CD4-positive, alpha-beta T cell treated with Interleukin-15 for 1 hour (primary cell): ENCODE measurements at places on chromosomes 6 and 20.
A peak's percentile ranks its signal among the peaks of the same experiment; 100 is the strongest.

DNA sequence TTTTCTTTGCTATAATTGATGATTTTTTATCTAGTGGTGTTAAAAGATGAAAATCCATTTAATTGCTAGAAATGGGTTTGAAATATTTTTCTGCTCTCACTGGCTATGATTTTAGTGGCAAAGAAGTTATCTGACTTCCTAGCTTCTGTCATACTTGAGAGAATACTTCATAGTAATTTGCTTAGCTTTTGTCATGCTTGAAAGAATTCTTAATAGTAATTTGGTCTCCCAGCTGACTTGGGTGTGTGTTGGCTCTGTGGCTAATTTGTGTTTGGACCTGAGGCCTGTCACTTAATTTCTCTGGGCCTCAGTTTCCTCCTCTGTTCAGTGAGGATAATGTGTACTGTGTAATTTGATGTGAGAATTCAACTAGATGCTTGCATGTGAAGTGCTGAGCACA is 12.8 kb upstream of the RMND1 start:
- no peak for DNase-seq

- DNase-seq = no peak
Observed at GRCh38 chr6:124490122-124490521, 472.1 kb upstream of the RNF217 start.

GRCh38 chr6:70338775-70339174 is 35.9 kb upstream of the COL9A1 start:
- DNase-seq = no peak

DNA sequence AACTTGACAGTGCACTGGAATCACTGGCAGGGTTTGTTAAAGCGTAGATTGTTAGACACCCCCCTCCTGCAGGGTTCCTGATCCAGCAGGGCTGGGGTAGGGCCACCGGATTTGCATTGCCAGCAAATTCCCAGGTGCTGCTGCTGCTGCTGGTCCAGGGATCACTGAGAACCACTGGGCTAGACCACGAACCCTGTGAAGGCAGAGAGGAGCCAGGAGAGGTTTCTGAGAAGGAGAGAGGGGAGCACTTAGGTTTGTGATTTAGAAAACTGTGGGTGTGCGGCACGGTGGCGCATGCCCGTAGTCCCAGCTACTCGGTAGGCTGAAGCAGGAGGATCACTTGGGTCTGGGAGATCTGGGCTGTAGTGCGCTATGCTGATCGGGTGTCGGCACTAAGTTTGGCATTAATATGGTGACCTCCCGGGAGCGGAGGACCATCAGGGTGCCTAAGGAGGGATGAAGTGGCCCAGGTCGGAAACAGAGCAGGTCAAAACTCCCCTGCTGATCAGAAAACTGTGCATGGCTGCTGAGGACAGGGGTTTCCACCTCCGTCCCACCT is 53.6 kb upstream of the FAM83D start:
- no peak for DNase-seq

GRCh38 chr6:163320804-163321203 is 93.7 kb upstream of the QKI start:
- DNase-seq = no peak

DNA sequence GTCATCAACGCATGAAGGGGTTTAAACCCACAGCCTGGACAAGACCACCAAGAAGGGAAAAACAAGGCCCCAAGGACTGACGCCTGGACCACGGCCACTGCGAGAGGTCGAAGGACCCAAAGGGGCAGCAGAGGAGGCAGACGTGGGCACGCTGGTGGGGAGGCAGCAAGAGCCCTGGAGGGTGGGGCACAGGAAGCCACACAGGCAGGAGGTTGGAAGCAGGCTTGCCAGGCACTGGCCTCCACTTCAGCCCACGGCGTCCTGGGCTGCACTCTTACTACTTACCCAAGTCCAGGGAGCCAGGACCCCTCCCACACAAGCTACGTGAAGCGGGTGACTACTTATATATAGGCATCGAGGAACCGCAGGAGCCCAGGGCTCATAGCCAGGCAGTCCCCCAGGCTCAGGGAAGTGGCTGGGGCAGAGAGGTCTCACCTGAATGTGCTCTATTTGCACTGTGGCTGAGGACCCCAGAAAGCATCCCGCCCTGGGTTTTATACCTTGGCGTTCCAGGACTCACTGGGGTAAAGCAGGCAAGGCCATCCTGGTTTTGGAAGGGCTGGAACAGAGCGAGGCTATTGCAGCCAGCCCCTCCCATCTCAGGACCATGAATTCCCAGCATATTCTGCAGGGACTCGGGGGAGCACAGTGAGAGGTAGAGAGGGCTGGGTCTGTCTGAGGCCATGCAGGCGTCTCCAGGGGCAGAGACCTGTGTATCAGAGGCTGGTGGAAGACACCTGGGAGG is 113.8 kb upstream of the AFDN start:
- DNase-seq = no peak

GRCh38 chr6:131909408-131910218 is 41.6 kb downstream of the CCN2 start:
- DNase-seq = peak; percentile 45

DNA sequence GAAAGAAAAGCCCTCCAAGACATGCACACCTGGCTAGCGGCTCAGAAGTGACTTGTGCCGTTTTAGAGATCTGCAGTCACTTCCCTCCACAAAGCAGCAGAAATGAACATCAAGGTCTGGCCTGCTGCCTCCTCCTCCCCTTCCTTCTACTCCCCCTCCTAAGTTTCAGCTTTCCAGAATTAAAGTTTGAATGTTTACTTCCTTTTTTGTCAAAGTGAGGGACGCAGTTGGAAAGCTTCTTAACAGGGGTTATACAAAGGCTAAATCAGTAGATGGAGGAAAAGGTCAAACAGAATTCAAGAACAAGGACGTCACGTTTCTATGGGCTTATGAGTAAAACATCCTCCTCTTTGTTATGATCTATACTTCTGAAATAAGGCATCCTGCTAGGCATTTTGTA is 227.7 kb downstream of the SLC35F1 start:
- no peak for DNase-seq

- DNase-seq = no peak
Observed at GRCh38 chr6:115573861-115574260, 486.8 kb downstream of the FRK start.

GRCh38 chr6:170052991-170053821 is 237.7 kb downstream of the DLL1 start:
- DNase-seq = no peak

GRCh38 chr6:81797591-81797990 is 45.1 kb upstream of the TENT5A start:
- DNase-seq = no peak

DNA sequence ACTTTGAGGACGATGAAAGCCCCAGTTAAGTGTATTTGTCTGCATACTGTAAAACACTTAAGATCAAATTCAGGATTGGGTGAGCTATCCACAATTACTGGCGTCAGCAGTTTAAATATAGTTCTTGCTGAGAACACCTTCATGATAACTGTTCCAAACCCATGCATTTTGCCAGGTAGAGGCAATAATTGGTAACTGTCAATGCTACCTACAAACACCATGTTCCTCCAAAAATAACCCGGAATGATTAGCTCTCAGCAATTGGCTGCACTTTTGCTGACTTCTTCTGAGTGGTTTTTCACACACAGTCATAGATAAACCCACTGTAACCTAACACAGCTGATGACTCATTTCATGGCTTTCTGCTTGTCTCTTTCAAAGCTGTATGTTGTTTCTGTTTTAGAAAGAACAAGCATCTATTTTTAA is 1358.6 kb upstream of the GJE1 start:
- DNase-seq = no peak

- no peak for DNase-seq
Observed at GRCh38 chr6:64932486-64932885, 774.5 kb downstream of the EYS start.

DNA sequence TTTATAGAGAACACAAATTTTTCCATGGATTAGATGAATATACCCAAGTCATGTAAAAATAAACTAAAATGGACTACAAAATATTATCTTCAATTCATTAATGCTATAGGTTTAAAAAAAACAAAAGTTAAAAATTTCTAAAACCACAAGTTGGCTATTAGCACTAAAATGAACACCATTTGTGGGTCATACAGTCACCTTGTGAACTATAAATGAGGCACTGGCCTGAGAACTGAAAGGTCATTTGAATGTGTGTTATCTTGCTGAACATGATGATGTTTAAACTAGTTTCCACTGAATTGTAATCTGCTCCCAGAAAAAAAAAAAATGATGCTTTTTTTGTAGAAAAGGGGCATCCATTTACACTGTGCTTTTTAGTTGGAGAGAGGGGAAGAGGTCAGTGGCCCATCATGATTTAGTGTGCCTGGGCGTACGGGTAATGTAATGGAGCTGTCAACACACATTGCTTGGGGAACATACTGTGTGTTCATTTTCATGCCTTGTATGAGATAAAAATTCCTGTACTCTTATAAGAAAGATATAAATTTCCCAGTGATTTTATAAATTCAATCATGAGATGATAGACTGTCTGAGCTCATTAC is 96.6 kb upstream of the FKBP1C start:
- DNase-seq = no peak

- DNase-seq = no peak
Observed at GRCh38 chr6:110201151-110201884, 21.1 kb downstream of the CDC40 start.

GRCh38 chr6:28252009-28252975 is at the start of gene ZKSCAN4:
ZKSCAN4 (minus strand) TSS chr6:28252269; CDS start chr6:28251980, 289 bp downstream.
- peak; percentile 80 for DNase-seq

DNA sequence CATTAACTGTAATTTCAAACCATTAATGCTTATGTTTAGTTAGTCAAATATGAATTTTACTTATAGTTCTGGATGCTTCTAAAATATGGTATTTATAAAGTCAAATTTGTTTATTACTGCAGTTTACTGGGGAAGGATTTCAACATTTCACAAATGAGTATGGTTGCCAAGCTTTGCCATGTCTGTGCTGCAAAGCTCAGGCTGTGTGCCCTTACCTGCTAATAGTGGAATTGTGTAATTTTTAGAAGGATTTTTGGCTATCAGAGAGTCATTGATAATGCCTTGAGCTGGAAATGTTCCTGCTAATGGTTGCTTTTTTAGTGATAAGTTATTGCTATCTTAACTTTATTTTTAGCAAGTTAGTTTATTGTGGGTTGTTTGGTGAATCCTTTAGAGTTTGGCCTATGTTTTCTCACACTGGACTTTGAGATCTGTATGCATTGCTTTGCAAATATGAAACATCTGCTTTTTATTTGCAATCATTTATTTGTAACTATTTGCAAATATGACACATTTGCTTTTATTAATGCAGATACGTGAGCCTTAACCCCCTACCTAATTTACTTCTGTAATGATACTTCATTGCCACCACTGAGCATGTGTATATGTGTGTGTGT is 105.8 kb downstream of the CD109 start:
- no peak for DNase-seq

DNA sequence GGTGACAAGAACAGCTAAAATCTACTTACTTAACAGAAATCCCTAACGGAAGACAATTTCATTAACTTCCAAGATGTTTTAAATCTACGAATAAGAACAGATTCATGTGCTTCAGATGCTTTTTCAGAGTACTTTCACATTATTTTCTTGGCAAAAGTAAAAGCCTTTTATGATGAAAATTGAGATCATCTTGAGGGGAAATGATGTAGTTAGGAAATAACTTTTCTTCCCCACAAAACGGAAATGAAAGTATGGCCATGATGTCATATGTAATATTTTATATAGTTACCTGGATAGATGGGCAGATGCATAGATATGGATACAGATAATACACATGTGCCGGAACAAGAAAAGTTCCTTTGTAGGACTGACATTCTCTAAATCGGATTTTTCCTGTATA is 32.8 kb downstream of the SASH1 start:
- no peak for DNase-seq

GRCh38 chr6:166786704-166787293 is 159.7 kb upstream of the RPS6KA2 start:
- no peak for DNase-seq

GRCh38 chr6:61538801-61539200 is 747.2 kb downstream of the KHDRBS2 start:
- DNase-seq = no peak

DNA sequence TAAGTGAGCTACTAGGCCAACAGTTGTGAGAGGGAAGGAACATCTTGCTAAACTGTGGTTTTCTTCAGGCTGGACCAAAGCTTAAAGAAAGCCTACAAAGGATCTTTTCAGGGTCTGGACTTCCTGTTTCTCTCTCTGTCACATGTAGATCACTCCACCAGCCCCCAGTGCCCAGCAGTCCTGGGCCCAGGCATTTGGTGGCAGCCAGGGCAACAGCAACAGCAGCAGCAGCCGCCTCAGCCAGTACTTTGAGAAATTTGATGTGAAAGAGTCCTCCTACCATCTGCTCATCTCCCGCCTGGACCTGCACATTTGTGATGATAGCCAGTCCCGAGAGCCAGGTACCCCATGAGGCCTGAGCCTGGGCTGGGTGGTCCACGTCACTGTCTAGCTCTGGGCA is 44.1 kb downstream of the BLTP3A start:
- no peak for DNase-seq
